ENCODE measurements at places on chromosomes 5 and 9.

DNA sequence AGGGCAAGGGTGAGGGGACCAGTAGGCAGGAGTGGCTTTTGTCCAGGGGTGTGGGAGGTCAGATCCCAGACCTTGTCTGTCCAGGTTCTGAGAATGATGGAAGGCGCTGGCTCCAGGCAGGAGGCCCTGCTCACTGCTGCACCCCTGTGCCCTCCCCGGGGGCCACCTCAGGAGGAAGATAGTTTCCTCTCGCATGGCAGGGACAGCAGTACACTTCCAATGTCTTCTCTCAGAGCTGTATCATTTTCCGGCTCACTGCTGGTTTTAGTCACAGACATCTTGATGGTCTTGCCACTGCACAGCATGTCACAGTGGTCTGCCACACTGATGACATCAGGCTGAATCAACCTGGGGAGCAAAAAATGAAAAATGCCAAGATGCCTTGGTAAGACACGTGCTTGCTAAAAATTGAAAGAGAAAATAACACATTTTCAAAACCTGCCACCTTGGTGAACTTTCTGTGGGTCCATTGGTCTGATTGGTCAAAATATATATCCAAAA is 3.3 kb upstream of the SLC6A3 start:
- no peak for DNase-seq

GRCh38 chr9:33524306-33524947 is 376 bp downstream of the ANKRD18B start:
- DNase-seq = no peak

DNA sequence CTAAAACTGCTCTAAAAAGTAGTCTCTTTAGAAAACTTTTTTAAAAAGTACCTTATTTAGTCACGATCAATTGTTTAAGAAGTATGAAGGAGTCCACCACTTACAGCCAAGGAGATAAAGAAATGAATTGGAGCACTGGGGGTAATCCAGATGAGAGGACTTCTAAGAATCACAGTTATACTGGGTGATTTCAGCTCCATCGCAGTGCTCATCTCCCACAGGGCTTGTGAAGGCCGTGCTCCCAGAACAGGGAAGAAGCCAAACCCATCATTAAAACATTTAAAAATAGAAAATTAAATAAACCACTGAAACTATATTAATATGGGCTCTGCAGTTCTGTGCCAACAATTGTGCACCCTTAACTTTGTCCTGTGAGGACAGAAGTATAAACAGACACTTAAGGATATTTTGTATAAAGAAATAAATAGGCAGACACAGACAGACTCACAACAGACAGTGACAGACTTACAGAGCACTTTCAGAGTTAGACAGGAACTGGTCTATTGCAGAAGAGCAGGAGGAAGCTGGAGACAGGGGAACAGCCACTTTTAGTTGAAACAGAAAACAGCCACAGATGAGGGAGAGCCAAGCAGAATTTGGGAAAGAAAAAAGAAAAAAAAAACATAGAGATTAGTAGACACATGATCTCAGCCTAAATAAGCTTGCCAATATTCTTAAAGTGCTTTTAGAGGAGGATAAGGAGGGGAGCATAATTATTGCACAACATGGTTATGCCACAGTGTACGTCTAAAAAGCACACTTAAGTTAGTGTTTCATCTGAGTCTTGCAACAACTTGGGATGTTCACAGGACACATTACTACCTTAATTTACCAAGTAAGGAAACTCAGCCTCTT is 81.8 kb downstream of the FBXO38 start:
- DNase-seq = no peak

- no peak for DNase-seq
These were observed 216.4 kb upstream of the CYLC2 start for GRCh38 chr9:102778746-102779145.

DNA sequence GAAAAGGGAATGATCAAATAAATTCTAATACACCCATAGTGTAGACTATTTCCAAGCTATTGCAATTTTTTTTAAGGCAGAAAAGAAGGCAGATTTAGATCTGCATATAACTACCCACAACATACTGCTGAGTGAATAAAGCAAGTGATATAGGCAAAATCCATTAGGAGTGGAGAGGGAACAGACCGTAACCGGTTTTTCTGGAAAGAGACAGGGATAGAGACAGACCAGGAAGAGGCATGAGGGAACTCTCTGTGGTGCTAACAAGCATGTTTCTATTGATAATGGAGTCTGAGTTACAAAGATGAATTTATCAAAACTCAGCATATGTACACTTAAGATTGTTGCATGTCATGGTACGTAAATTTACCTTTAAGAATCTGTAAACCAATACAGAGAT is 14.5 kb downstream of the ZDHHC21 start:
- DNase-seq = no peak

DNA sequence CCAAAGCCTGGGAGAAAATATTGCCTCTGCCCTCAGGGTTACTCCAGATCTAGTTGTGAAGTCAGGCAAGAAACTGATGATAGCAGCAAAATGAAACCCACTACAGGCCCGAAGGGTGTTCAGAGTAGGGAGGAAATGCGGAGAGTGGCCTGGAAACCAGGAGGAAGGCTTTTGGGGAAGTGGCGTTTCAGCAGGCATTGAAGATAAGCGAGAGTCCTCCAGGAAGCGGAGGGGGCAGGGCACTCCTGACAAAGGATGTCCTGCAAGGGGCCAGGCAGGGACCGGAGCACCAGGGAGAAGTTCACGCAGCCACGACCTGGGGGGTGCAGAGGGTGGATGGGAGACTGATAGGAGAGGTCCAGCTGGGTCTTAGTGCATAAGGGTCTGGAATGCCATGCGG is 7.8 kb upstream of the FOXI1 start:
- DNase-seq = no peak

DNA sequence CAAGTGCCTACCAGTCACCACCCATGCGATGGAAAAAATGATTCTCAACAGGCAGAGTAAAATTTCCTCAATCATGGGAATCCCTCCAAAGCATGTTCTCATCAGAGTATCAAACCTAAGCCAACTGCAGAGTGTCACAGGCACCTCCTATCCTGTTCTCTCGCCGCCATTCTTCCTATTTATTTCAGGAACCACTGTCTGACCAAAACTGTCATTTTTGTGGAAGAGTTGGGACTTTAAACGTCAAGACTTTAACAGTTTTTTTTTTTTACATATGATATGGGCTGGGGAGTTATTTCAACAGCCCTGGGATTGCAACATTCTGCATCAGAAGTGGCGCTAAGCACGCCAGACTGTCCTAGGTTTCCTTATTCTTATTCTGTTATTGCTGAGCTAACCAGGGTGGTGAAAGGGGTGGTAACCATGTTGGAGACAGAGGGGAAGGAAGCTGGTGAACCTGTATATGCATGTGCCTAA is 29.5 kb downstream of the PFDN1 start:
- no peak for DNase-seq

DNA sequence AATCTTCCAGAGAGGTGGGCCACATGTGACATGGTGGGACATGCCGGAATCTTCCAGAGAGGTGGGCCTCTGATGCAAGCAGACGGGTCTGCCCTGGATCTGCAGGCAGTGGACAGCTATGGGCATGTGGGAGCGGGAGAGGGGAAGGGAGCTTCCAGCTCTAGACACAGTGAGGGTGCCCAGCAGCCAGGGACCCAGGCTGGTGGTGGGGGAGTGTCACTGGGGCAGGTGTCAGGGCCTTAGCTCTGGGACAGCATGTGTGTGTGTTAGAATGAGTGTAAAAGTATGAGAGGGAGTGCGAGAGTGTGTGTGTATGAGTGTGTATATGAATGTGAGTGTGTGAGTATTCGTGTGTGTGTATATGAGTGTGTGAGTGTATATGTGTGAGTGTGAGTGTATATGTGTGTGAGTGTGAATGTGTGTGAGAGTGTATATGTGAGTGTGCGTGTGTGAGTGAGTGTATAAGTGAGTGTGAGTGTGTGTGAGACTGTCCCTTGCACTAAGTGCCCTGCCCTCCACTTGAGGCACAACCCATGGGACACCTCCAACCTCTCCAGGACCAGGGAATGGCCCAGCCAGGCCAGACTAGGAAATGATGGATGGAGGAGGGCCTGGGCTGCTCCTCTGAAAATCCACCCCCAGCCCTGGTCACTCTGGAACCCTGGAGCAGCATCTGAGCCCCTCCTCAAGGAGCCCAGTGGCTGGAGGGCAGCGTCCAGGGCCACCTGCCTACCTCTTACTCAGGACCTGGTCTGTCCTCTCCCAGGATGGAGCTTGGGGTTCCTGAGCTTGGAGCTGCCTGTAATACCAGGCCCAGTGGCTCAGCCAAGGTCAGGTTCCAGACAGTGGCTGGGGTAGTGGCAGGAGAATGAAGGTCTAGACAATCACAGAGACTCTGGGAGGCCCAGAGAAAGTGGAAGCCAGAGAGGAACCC is 122.2 kb downstream of the C9orf50 start:
- DNase-seq = no peak

- no peak for DNase-seq
These were observed 50.0 kb downstream of the RCL1 start for GRCh38 chr9:4842734-4843133.

GRCh38 chr9:120885958-120886357 is 9.0 kb upstream of the PHF19 start:
- no peak for DNase-seq

- no peak for DNase-seq
These were observed 23.9 kb downstream of the LECT2 start for GRCh38 chr5:135930949-135931295.

Measured in urothelium cell line (cell line).